CD4-positive, alpha-beta T cell treated with Interleukin-17A for 1 hour (primary cell): ENCODE measurements at places on chromosomes 2 and 18.

DNA sequence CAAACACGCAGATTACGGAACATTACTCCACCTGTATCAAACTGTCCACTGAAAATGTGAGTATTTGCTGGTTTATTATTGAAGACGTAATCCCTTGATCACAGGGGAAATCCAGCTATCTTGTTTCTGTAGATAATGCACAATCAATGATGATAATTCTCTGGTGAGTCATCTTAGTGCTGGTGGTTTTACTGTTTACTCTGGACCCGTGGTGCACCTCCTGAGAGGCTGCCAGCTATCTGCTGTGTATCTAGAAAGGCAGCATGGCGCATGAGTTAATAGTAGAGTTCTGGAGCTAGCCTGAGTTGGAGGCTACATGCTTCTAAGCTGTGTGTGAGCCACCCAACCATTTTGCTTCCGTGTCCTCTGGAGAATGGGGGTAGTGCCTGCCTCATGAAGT lies 6.5 kb downstream of the NCAPH start:
- DNase-seq = peak; percentile 76

- DNase-seq = no peak
Observed at GRCh38 chr2:102291319-102292075, 19.9 kb upstream of the IL1RL1 start.

DNA sequence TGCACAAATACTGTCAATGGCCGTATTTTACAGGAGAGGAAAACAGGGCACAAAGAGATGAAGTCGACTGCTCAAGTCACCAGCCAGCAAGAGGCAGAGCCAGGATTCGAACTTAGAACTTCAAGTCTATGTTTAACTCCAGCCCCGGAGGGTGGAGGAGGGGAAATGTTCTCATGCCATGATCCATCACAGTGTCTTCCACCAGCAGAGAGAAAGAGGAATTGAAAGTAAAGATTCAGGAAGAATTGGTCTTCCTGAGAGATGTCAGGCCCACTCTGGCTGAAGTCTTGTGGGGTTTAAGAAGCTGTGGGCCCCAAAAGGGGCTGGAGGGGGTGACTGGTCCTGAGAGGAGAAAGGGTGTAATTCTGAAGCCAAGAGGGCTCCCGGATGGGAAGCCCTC lies 260.0 kb downstream of the TNS1 start:
- no peak for DNase-seq

DNA sequence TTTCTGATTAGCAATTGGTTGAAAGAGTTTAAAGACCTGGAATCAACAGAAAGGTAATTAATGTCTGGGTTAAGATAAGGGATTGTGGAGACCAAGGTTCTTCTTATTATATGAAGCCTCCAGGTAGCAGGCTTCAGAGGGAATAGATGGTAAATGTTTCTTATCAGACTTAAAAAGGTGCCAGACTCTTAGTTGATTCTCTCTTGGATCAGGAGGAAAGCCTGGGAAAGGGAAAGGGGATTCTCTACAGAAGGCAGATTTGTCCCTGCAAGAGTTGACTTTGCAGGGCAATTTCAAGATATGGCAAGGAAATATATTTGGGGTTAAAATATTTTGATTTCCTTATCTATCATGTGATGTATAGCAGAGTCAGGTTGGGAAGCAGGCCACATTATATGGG lies 153.1 kb upstream of the ARL4C start:
- no peak for DNase-seq

DNA sequence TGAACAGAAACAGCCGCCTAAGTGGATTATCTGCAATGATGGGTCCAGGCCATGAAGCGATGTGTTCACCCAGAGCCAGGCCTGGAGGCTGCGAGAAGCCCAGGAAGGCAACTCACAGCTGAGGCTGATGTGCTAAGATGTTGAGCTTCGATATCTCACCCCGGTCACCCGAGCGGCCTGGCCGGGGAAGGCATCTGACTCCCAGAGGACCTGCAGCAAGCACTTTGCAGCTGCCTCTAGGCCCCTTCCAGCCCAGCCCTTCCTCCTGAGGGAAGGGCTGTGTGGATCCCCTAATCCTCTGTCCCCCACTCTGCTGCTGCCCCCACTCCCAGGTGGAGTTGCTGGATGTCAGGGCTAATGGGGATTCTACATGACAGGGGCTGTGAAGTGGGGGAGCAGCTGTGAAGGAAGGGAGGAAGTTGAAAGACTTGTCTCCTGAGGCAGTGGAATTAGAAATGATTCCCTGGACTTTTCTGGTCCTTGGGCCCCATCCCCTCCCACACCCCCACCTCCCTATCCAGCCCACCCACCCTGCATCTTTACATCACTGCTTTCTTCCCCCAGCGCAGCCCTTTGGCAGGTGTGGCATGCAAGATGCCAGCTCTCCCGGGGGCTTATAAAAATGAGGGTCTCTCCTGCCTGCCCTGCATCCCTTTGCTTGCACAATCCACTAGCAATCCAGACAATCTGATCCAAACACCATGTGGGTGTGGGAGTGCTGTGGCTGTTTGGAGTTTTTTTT lies 4.3 kb downstream of the ATP6V1B1 start:
- no peak for DNase-seq

DNA sequence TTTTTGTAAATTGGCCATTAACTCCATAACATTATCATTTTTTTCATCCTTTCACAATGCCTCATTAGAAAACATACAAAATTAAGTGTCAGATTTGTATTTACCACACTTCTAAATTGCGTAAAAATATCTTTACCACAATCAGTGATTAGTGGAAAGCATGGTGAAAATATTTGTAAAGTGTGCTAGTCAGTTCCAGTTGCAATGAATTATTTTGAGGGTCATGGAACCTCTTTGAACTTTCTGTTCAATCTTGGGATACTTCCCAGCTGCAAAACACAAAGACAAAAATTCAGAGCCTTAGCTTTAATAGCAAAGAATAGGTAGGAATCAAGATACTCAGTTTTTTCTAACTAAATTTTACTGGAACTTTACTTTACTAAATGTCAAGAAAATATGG lies 4.0 kb upstream of the COL3A1 start:
- no peak for DNase-seq

- DNase-seq = no peak
Observed at GRCh38 chr2:219168526-219168925, 1.3 kb downstream of the SLC23A3 start.

DNA sequence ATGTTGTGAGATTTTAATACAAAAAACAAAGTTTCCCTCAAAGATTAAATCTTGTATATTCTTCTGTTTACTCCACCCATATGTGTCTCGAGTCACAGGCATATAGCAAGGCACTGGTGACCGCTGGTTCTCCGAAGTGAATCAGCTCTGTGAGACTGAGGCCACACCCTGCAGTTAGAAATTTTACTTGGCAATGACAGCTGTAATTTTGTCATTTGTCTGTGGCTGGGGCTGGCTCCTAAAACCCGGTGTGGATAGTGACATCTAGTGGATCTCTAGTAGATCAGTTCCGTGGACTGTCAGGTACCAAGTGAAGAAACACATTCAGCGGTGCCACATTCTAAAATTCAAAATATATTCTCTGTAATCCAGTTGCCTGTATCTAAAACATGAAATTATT lies 278.0 kb downstream of the NEDD4L start:
- DNase-seq = peak; percentile 67

DNA sequence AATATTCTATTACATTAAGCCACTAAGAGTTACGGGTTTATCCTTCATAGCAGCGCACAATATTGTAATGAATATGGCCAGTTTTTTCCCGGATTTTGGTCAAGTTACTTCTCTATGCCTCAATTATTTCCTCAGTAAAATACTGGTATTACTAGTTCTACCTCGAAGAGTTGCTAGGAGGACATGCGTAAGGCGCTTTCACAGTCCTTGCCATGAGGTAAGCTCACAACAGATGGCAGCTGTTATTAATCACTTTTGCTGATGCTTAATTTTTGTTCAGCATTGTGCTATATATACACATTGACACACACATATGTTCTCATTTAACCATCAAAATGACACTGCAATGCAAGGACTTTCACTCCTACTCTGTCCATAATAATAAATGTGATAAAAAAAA lies 101.5 kb downstream of the SCG2 start:
- no peak for DNase-seq

DNA sequence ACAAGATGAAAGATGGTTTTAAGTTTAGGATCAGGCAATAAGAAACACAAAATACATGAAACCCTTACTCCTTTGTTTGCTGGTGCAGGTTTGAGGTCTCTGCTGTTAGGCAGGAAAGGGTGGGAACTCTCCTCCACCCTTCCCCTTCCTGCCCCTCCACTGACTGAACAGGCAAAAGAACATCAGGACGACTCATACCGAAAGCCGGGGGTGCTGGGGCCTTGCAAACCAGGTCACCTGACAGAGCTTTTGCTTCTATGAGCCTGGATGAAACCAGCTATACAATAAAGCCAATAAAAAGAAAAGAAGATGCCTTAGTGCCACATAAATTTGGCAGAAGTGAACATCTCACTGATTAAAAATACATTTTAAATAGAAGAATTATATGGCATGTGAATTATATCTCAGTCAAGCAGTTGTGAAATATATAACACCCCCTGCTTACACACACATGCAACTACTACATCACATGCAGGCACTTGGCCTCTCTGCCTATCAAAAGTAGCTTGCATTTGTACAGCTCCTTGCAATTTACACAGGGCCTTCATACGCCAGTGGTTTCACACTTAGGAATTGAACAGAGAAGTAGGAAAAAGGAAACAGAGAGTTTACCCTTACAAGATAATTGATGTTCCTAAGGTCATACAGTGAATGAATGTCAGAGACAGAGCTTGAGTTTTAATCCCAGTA lies 215.1 kb upstream of the TRIB2 start:
- peak; percentile 71 for DNase-seq

DNA sequence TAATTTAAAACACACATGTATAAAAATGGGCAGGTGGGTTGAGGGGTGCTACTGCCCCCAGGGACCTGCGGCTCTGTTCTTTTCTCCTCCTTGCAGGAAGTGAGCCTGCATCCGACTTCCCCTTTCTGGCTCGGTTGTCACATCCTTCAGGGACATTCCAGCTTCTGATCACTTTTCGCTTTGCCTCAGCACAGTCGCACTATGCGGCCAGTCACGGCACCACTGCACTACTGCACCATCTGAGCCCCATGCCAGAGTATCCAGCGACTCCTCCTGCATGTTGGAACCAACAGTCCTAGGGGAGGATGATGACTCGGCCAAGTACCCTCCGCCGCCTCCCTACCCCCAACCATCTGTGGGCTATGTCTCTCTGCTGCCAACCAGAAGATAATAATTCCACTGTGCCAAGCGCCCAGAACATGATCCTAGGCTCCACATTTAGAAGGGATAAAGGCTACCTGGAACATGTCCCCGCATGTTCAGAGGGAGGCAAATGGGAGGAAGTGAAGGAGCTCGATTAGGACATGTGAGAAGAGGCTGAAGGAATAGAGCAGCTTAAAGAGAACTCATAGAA lies 17.6 kb downstream of the CDC42EP3 start:
- peak; percentile 47 for DNase-seq

- peak; percentile 97 for DNase-seq
Observed at GRCh38 chr2:27133905-27134780, at the start of gene PREB. PREB (minus strand) TSS chr2:27134636; CDS start chr2:27134421, 215 bp downstream.

DNA sequence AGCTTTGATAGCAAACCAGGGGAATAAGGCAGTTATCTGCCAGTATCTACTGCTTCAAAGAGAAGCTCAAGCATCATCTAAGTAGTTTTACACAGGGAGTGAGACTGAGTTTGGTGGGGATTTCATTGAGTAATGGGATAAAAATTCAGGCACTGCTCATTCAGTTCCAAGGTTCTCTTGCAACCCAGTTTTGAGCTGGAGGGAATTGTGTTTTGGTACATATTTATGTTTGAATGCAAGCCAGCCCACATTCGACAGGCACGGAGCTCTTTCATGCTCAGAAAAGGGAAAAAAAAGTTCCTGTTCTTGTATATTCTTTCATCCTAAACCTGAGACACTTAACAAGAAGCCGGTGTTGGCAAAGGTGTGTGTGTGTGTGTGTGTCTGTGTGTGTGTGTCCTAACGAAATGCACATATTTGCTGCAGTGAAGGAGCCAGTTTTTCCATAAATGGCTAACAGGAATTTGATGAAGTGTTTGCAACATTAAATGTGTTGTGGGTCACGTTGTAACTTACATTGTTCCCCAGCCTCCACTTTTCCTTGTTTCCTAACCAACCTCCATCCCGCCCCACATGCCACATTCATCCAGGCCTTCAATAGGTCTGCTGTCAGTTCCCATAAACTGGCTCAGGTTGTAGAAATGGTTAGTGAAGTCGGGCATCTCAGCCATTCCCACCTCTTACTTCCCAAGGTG lies 311.1 kb downstream of the TXNL1 start:
- DNase-seq = no peak

DNA sequence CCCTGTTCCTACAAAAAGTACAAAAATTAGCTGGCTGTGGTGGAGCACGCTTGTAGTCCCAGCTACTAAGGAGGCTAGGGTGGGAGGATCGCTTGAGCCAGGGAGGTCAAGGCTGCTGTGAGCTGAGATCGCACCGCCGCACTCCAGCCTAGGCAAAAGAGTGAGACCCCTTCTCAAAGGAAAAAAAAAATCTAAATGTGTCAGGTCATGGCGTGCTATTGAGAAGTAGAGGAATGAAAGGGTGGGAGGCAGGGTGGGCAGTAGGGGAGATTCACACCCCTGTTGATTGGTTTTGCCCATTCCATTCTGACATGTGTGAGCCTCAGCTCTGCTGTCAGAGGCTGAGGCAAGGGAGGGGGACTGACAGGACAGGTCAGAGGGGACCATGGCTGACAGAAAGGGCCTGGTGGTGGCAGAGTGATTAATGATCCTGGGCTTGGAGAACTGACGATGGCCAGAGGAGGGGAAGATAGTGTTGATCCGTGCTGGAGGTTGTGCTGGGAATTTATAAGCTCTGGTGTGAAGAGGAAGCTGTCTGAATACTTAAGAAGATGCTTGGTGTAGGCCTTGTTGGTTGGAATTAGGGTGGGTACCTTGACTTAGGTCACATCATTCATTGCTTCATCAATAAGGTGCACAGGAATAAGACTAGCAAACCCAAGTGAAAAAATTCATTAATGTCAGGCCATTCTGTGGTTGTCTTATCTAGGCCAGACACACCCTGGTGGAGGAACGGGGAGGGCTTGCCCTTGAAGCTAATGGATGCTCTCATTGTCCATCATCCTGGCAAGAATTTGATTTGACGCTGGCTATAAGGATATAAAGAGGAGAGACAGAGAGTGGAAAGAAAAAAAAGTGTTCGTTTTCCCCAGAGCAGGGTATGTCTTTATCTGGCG lies 19.1 kb upstream of the SMARCAL1 start:
- no peak for DNase-seq

DNA sequence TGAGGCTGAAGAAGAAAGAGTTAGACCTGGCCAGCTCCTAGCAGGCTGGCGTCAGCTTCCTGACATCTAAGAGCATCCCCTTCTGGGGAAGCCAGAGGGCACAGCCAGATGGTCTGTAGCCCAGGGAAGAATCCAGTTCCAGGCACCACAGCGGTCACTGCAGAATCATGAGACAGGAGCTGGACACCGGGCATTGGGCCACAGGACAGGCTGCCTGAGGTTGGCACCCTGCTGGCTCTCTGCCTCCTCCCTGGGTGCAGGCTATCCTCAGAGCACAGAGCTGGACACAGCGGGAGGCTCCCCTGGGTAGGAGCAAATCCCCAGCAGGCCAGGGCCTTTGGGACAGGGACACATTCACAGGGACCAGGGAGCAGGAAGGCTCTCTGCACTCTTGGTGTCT lies 19.8 kb upstream of the ATOH8 start:
- DNase-seq = no peak

- DNase-seq = no peak
Observed at GRCh38 chr2:108907822-108908712, 81.0 kb downstream of the EDAR start.

GRCh38 chr2:121333231-121333630 lies 48.2 kb upstream of the TFCP2L1 start:
- no peak for DNase-seq
